ENCODE measurements at places on chromosomes 3 and 15.

DNA sequence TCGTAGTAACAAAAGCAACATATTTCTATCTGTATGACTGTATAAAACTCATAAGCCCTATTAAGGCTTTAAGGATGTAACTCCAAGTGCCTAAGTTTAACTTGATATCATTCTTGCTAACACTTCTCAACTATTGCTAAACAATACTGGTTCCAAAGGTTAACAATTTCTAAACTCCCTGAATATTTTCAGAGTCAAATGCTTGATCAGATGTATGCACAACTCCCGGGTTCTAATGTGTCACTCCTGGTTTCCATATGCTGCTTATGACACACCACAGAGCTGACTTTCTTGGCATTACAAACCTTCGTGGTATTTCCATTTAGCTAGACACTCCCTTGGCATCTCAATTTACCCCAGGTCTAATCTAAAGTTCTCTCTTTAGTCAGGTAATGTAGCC lies 26.3 kb downstream of the DZIP1L start:
- DNase-seq, result no peak

- DNase-seq, result no peak
Observed at GRCh38 chr3:42050126-42050525, 41.0 kb upstream of the TRAK1 start.

DNA sequence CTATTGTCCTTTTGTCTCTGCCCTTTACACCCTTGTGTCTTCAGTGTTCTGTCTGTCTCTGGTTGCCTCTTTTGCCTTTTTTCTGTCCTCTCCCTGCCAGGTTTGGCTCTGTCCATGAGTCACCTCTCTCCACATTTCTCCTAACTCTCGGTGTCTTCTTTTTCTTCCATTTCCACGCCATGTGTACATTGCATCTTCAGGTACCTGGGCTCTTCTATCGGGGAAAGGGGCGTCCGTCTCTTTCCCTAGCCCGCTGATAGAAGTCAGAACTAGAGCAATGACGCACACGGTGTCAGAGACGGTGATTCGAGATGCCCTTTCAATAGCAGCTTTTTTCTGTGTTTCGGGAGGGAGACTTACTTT lies 641 bp downstream of the OPA1 start:
- no peak for DNase-seq

GRCh38 chr15:63588826-63589225 lies 8.4 kb upstream of the FBXL22 start:
- DNase-seq, result no peak

DNA sequence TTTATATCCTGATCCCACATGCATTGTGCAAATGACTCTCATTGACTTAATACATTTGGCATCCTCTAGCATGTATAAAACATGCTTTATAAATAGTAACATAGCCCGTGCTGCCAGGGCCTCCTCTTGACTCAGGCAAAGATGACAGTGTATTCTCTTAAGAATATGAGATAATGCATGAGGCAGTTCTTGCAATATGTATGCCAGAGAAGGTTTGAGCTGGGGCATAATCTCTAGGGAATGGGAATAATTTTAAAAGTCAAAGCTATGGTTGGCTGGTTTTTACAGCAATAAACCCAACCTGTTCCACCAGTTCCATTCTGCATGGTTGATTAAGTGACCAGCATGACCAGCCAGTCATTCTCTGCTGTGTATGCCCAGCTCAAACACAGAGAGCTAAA lies 179.0 kb upstream of the PFN2 start:
- DNase-seq, result no peak

GRCh38 chr3:73046195-73046594 lies 15.3 kb upstream of the EBLN2 start:
- DNase-seq, result no peak

GRCh38 chr15:86159468-86159867 lies 79.8 kb downstream of the AGBL1 start:
- no peak for DNase-seq

- DNase-seq, result no peak
Observed at GRCh38 chr3:168398371-168399025, 302.8 kb upstream of the GOLIM4 start.

GRCh38 chr15:50552238-50552637 lies 5.8 kb upstream of the USP50 start:
- no peak for DNase-seq

- no peak for DNase-seq
Observed at GRCh38 chr3:19248767-19249166, 100.5 kb downstream of the KCNH8 start.

DNA sequence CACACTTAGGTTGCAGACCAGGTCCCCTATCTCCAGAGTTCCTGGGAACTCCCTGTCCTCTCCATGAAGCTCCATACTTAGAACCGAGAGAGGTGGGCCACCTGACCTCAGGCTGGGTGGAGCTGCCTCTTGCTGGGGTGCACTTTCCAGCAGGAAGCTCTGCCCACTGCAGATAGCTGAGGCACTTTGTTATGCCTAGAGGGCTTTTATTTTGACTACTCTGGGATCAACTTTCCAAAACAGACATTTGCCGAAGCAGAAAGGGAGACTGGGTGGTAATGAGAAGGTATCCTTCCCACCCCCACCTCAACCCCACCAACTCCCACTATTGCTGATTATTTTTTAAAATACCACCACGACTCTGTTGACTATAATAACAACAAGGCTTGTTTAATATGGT lies 54.7 kb downstream of the CLDN11 start:
- DNase-seq, result no peak

GRCh38 chr15:64949383-64950186 lies 37.9 kb downstream of the ANKDD1A start:
- DNase-seq, result no peak

DNA sequence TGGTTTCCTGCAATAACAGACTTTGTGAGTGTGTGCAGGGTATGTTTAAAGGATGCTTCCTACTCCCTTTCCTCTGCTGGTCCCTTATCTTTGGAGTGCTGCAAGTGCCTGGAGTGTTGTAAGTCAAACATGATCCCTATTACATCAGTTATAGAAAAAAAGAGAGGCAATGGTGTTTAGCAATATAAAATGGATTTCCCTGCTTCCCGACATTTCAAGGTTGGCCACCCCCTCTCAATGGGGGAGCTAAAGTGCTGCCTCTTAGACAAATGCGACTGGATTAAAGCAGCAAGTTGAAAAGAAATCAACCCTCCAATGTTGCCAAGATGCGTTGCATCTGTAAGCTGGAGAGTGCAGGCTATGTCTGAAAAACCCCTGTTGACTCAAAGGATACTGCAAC lies 203.1 kb upstream of the WNT5A start:
- DNase-seq, result no peak

DNA sequence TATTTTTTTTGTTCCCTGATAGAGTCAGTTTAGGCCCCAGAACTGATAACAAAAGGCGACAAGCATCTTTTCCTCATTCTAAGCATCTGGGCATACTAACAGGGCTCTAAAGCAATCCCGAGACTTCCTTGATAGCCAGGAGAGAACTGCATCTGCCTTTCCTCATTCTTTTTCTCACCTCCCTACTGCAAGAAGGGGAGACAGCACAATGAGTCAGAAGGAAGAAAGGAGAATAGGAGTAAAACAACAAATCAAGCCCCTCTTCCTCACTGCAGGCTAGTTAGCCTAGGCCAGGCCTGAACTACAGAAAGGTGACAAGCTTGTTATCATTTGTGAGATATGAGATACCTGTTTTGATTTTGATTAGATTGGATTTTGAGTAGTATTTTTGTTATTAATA lies 97.9 kb downstream of the NAALADL2 start:
- DNase-seq, result no peak

- DNase-seq, result no peak
Observed at GRCh38 chr3:136343873-136344555, 93.9 kb downstream of the PCCB start.

DNA sequence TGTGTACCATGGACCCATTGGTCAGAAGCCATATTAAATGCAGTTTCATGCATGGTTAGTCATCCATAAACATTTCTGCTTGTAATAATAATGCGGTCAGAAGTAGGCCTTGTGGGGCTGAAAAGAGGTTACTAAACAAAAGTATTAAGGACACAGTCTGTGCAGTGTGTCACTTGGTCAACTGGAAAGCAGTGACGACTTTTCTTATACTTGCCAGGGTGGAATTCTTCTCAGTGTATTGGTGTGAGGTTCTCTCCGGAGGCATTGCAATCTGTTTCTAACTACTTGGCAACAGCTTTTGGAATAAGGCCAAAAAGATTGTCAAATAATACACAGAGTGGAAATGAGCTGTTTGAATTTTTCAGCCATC lies 46.8 kb downstream of the CHL1 start:
- DNase-seq, result no peak

DNA sequence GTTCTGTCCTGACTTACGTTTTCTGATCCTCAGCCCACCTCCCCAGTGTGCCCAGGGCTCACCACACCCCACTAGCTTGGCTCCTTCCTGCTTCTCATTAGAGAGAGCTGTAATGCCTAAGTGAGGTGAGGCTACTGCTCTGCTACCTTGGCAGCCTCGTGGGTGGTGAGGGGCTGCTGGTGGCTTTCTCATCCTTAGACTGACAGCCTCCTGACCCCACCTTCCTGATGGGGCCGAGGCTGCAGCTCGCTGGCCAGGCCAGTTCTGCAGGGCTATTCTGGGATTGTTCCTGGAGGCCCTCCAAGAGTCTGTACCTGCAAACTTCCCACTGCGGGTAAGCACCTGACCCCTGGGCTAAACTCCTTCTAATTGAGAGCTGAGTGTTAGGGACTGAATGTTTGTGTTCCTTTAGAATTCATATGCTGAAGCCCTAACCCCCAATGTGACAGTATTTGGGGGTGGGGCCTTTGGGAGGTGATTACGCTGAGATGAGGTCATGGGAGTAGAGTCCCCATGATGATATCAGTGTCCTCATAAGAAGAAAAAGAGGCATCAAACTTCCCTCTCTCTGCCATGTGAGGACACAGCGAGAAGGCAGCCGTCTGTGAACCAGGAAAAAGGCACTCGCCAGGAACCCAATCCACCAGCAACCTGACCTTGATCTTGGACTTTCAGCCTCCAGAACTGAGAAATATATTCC lies 38.1 kb upstream of the IQSEC1 start:
- DNase-seq, result no peak

DNA sequence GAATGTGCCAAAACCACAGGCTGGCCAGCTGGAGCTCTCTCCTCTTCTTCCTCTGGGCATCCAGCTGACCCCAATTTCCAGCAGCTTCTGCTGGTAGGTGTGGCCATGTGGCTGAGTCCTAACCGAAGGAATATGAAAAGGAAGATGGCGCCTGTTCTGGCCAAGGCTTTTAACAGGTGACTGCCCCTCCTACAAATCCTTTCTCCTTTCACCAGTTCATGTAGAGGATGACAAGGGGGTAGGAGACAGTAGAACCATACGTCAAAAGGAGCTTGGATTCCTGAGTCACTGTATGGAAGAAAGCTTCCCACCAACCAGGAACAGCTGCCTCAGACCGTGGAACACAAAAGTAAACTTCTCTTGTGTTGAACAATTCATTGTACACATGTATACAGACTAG lies 316.7 kb upstream of the IGF1R start:
- DNase-seq, result no peak

GRCh38 chr15:69677403-69677802 lies 224.8 kb downstream of the RPLP1 start:
- no peak for DNase-seq

DNA sequence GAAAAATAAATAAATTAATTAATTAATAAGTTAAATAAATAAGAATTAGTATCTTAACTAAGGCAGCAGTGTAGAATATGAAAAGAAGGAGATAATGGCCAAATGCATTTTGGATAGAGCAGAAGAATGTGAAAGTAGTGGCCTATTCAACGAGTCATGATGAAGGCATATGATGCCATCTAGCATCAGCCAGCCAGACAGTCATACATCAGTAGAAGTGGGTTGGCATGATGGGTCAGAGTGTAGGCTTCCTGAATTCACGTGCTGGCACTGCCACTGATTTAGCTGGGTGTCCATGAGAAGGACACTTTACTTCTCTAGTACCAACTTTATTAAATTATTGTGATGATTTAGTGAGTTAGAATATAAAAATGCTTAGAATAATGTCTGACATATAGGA lies 256.1 kb upstream of the ARPP21 start:
- DNase-seq, result no peak

DNA sequence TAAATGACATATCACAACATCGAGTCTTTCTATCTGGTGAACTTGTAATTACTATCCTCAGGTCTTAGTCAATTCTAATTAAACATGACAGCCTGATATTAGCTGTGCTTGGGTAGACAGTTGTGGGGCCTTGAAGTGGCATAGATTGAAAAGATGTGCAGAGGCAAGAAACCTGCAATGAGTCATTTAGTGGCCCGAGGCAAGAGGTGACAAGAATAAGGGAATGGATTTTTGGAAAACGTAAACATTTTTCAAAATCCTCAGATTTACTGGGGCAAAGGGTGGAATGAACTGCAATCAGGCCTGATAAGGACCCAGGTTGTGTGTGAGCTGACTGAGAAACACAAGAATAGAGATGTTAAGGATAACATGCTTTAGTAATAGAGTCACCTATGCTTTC lies 29.5 kb upstream of the ULK4 start:
- no peak for DNase-seq

GRCh38 chr15:25724899-25725298 lies 138.2 kb downstream of the ATP10A start:
- DNase-seq, result no peak

- DNase-seq, result no peak
Observed at GRCh38 chr3:38276917-38277630, 5.0 kb upstream of the SLC22A14 start.

DNA sequence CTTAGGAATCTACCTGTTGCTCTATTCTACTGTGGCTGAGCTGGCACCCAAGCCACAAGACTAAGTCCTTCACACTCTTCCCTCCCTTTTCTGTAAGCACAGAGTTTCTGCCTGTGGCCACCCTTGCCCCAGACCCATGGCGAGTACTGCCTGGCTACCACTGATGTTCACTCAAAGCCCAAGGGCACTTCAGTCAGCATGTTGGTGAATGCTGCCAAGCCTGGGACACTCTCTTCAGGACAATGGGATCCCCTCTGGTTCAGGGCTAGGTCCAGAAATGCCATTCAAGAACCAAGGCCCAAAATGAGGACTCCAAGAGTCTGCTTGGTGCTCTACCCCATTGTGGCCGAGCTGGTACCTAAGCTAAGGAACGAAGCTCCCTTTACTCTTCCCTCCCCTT lies 184.2 kb downstream of the FGF12 start:
- DNase-seq, result no peak

Measured in stimulated activated CD8-positive, alpha-beta memory T cell treated with anti-CD3 and anti-CD28 coated beads, Interleukin-7, amount 100 ng/mL, for 4 hours (primary cell).